ENCODE measurements at places on chromosomes 3 and 15.

DNA sequence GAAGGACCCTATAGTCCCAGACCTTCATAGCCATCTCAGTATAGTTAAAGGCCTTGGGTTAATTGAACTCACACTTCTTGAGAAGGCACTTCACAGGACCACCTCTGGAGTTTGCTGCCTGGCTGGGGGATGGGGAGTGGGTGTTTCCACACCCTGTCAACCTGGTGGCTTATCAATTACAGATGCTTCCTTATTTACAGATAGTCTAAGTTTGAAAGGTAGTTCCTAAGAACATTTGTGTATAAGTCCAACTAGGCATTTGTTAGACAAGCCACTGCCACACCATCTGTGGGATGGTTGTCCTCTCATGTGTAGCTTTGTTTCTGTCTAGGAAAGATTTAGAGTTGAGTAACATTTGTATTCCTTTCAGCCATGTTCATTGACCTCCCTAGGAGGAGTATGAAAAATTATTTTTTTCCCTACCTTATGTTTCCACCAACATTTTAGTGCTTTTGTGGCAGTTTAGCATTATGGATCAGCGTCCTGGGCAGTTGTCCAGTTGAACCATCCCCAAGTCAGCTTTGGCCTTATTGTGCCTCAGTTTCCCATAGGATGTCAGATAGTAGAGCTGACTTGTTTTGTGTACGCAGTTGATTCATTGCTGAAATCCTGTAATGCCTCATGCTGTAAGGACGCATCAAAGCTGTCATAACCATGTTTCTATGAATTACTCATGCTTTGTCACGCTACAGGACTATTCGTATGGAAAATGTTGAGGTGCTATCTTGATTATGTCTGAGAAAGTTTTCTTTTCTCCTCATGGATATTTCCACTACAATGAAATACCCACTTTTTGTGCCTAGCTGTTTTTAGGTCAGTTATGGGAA is 21.2 kb upstream of the SIAH2 start:
- DNase-seq = no peak

- no peak for DNase-seq
Measured at GRCh38 chr3:127182848-127183714, 9.8 kb upstream of the PRR23E start.

- DNase-seq = no peak
Measured at GRCh38 chr3:11529281-11529680, 114.4 kb downstream of the VGLL4 start.

GRCh38 chr3:123728014-123728413 is 143.2 kb upstream of the HACD2 start:
- DNase-seq = peak; percentile 42

GRCh38 chr15:60477916-60478565 is 901 bp downstream of the ICE2 start:
- peak; percentile 40 for DNase-seq

GRCh38 chr3:137105277-137105977 is 147.6 kb downstream of the IL20RB start:
- DNase-seq = peak; percentile 56

DNA sequence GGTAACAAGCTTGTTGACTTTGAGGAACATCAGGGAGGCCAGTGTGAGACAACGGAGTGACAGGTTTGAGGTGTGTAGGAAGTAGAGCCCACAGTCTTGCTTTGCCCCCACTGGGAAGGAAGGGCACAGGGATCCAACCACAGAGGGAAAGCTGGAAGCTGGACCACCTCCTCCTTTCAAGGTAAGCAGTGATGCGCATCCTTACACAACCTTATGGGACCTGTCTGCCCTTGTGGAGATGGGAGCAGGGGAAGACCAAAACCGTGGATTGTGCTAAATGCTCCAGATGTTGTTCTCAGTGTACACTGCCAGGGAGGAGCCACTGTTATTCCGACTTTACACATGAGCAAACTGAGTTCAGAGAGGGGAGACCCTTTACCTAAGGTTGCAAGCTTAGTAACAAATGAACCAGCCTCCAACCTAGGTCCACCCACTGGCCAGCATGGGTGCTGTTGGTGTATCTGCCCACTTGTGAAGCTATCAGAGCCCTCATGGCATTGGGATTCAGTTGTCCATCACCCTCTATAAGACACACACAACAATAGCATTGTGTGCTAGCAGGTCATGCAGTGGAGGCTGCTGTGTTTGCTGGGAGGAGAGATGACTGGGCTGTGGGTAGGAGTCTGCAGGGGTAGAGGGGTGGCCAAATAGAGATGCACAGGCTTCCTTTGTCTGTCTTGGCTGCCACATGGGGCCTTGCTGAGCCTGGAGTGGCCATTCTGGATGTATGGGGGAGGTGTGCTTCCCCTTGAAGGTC is 586 bp upstream of the LSMEM2 start:
- no peak for DNase-seq

GRCh38 chr3:26498271-26498670 is 124.3 kb upstream of the LRRC3B start:
- peak; percentile 17 for DNase-seq
